ENCODE measurements at places on chromosomes 11 and 22.

GRCh38 chr11:72224564-72225410 is at the start of gene INPPL1:
Gene INPPL1, plus strand, starts transcription at chr11:72224767. Its CDS starts 218 bp downstream, at chr11:72224985.
- DNase-seq = no peak

DNA sequence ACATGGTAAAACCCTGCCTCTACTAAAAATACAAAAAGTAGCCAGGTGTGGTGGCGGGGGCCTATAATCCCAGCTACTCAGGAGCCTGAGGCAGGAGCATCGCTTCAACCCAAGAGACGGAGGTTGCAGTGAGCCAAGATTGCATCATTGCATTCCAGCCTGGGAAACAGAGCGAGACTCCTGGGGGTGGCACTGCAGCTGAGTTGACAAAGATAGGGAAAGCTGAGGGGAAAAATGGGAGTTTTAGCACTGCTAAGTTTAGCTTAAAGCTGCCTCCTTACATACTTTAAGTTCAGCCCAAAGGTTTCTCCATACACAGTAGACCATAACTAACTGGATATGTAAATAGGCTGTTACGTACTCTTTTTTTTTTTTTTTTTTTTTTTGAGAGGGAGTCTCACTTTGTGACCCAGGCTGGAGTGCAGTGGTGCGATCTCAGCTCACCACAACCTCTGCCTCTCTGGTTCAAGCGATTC is 9.0 kb upstream of the USP28 start:
- DNase-seq = no peak

- DNase-seq = no peak
Observed at GRCh38 chr11:60971520-60971919, at the start of gene CD6. Gene CD6, plus strand, starts transcription at chr11:60971680. Its CDS starts 186 bp downstream, at chr11:60971866.

- no peak for DNase-seq
Observed at GRCh38 chr11:66864172-66864901, 7.5 kb downstream of the LRFN4 start.

DNA sequence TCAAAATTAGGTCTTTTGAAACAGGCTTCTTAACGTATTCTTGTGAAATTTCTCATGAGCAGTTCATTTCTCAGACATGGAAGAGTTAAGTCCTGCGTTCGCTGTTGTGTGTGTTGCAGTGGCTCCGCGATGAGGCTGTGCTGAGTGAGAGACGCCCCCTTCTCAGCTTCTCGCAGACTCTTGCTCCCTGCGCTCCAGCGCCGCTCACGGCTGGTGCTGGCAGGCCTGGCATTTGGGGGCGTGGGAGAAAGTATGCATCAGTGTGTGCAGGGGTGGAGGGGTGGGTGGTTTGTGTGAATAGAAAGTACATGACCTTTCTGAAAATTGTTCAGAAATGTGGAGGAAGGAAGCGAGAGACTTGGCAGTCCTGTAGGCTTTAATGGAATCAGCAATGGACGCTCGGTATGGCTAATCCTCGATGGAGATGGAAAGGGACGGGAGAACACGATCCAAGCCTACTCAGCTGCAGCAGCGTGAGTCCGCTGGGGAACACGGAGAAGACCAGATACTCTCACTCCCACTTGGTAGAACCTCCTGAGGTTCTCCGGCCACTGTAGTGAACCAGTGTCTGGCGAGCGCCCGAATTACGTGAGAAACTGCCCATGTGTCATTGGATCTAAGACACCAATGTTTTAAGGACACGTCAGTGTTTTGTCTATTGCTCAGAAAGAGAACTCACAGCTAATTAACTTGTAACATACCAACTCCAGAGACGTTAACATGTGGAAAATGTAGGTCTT is 5.9 kb downstream of the TAB1 start:
- DNase-seq = no peak

Measured in NCI-H1436 treated with DMSO at 0.1 percent for 48 hours (cell line).